ENCODE measurements at places on chromosomes 1 and 21. TPM values are rescaled to one million over a fixed set of nuclear protein-coding genes. Genes with fewer than 3 reads are reported as not detected.

- DNase-seq: no peak
Observed at GRCh38 chr1:187883356-187883755, 1054.6 kb downstream of the PLA2G4A start.

- no peak for DNase-seq
Observed at GRCh38 chr1:40094466-40095110, 2.5 kb downstream of the PPT1 start.

- DNase-seq: no peak
Observed at GRCh38 chr1:110424699-110425611, 17.5 kb upstream of the LAMTOR5 start.

DNA sequence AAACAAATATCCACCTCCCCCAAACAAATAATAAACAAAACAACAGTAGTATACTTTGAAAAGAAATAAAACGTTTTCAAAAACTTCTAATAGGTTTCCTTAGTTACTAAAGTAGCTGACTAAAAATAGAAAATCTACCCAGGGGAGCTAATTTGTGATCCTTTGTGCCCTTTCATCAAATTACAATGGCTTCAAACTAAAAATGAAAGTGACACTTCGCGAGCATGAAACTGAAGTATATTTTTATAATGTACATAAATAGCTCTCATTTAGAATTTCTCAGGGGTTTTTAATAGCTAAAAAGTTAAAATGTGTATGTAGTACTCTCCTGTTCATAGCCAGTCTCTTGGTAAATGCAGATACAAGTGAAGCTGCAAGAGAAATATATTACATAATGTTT, 78.4 kb downstream of the BRINP3 start:
- DNase-seq: no peak

DNA sequence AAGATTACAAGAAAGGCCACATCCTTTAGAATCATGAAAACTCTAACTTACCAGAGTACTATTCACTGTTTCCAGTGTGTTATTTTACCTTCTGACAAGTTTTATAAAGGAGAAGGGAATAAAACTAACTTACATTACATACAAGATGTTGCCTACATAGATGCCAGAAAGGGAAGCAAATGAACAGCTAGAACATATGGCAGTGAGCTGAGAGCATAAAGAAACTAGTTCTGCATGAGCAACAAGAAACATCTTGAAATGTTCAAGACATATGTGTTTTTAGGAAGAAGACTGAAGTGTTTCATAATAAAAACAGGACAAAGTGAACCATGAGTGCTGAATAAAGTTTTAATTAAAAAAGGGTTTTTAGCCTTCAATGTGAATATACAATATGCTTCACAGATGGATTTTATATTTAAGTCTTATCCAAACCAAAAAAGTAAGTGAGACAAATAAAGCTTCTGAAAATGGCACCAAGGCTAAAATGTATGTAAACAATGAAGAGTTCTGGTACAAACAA, 39.4 kb downstream of the SLC5A9 start:
- no peak for DNase-seq

DNA sequence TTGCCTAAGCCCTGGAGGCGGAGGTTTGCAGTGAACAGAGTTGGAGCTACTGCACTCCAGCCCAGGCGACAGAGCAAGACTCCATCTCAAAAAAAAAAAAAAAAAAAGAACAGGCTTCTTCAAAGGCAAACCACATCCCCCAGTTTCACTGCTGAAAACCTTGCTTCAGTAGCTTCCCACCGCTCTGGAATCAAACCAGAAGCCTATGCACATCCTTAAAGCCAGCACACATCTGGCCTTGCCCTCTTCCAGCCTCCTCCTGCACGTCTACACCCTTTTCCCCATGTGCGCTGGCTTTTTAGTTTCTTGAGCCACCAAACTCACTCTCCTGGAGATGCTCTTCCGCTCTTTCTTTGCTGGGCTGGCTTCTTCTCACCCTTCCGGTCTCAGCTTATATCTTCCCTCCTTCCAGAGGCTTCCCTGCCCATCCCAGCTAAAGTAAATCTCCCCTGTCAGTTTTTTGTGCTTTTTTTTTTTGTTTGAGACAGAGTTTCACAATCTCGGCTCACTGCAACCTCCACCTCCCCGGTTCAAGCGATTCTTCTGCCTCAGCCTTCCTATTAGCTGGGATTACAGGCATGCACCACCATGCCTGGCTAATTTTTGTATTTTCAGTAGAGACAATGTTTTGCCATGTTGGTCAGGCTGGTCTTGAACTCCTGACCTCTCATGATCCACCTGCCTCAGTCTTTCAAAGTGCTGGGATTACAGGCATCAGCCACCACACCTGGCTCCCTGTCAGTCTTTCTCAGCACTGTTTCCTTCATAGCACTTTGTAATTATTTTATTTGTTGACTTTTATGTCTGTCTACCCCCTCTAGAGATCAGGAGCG, 42.0 kb upstream of the ID3 start:
- no peak for DNase-seq

CNN3 gene
- total RNA-seq: 158 TPM

RGS21 gene
- total RNA-seq: not detected

FCRL6 gene
- total RNA-seq: not detected

GBP5 gene
- total RNA-seq: not detected
